ENCODE measurements at places on chromosomes 4 and X.

- DNase-seq = no peak
Measured at GRCh38 chr4:140952717-140953116, 180.6 kb downstream of the RNF150 start.

- no peak for DNase-seq
Measured at GRCh38 chr4:20761382-20761781, 61.1 kb downstream of the PACRGL start.

DNA sequence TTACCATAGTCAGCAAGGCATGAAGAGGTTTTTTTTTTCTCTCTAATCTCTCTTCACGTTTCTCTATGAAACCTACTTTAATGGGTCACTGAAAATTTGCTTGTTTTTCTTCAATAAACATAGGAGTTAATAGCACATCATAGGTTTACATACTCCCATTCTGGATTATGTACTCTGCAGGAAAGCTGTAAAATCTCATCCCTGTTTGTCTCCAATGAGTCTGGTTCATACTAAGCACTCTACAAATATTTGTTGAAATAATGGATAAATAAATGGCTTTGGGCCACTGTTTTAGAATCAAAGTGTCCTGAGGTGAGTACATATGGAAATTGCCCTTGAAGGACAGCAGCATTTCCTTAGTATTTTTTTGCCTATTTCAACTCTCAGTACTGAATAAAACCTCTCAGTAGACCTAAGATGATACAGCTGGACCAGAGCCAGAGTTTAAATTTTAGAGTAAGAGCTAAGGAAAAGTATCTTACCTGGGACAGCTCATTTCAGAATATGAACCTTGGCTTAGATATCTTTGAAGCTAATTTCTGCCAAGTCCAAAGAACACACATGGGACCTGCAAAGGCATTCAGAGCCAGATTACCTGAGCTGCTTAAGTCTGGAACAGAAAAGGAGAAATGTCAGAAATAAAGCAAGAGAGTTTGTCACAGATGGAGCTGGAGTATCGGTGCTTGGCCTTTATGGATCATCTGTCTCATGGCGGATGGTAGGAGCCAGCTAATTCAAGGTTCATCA lies 34.4 kb downstream of the PF4 start:
- DNase-seq = no peak

DNA sequence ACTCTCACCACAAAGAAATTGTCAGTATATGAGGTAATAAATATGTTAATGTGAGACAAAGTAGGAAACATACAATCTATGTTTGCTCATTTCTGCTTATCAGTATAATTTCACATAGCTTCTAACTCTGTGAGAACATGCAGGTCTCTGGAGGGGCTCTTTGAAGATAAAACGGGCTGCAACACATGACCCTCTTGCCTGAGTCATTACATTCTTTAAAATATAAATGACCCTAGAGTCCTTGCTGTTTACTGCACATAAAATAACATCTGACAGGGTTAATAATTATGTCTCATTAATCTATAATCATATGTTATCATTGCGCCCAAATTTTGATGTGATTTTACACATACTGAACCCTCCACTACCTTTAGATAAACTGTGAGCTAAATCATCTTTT lies 681.5 kb downstream of the ARAP2 start:
- DNase-seq = no peak

- DNase-seq = no peak
Measured at GRCh38 chrX:149830192-149830873, 48.6 kb downstream of the MAGEA9 start.

DNA sequence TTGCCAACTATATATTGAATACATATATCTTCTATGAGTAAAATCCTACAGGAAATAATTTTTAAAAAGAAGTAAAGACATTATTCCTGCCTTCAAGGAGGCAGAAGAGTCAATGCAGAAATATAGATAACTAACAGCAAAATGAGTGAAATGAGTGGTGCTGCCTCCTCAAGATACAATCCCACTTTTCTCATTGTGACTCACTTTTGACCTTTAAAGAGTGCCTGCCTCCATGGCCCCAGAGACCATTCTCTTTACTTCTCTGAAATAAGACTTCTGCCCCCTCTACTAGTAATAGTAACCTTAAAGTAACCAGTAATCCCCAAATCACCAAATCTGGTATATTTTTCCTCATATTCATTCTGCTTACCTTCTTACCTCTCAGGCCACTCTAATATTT lies 15.5 kb downstream of the SLC10A7 start:
- no peak for DNase-seq

GRCh38 chr4:39044956-39045826 lies 13.0 kb upstream of the TMEM156 start:
- no peak for DNase-seq

DNA sequence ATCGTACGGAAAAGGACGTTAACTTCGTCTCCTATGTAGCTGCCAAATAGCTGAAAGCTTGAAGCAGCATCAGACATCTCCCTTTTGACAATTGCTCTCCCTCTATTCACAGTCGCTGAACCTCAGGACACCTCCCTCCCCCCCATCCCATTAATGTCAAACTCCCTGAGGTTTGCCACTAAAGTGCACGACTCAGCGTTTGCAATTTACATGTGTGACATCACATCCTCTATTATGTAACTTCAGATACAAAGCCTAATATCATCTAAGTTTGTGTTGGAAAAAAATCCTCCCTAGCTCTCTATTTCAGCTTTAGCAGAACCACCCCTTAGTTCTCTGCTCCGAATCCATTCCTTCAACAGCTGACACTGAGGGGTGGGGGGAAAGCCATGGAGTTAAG lies 5.5 kb upstream of the NR3C2 start:
- DNase-seq = no peak

- DNase-seq = peak; percentile 24
Measured at GRCh38 chr4:71377561-71377960, 38.7 kb downstream of the SLC4A4 start.

DNA sequence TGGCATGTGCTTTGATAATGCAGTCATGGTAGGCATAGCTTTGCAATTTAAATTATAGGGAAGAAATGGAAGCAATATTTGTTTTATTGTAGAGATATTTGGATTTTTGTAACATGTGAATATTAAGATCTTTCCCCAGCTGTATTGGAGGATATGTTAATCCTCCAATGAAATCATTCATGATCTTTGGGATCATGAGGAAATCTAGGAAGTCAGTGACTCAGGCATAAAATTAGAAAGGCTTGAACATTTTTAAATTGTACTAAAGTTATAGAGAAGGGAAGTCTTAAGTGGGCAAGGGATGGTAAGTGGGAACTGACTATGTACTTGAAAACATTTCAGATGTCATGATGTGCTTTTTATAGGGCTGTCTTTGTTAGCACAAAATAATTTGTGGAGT lies 46.8 kb downstream of the FIP1L1 start:
- no peak for DNase-seq

DNA sequence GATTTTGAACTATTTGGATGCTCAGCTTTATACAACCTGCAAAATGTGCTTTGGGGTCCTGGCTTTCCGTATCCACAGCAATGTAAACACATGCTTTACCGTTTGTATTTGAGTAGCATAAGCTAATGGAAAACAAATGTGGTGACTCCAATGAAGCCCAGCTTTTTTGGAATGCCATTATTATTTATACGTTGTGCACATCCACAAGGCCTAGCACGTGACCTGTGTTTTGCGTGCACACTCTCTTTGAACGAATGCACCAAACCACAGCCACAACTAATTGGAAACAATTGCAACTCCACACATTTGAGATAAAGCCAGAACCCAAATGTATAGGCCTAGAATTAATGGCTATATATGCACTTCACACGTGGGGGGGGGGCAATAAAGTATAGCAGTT lies 189.5 kb upstream of the GPC4 start:
- DNase-seq = no peak

- no peak for DNase-seq
Measured at GRCh38 chr4:26178854-26179253, 142.0 kb upstream of the RBPJ start.

- no peak for DNase-seq
Measured at GRCh38 chr4:95556207-95556859, 7.6 kb upstream of the UNC5C start.

- no peak for DNase-seq
Measured at GRCh38 chr4:4995908-4996265, 23.4 kb downstream of the CYTL1 start.

DNA sequence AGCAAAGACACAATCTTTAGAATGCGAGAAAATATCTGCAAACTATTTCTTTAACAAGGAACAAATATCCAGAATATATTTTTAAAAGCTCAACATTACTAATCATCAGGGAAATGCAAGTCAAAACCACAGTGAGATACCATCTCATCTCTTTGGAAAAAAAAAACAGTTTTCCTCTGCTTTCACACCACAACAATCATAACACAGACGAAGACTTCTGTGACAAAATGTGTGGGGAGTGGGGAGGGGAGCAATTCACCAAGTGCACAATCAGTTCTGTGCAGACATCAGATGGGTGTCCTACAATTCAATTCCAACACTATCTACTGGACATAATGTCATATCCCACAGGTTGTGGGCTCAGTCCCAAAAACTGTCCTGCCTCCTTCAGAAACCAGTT lies 293.2 kb upstream of the SLC7A11 start:
- DNase-seq = no peak

- no peak for DNase-seq
Measured at GRCh38 chrX:153598541-153599191, at the start of gene CCNQ. Gene CCNQ (minus strand): TSS chrX:153599139. CDS start chrX:153599073, 66 bp downstream.

GRCh38 chrX:123993326-123993725 lies 31.8 kb downstream of the STAG2 start:
- DNase-seq = peak; percentile 27

DNA sequence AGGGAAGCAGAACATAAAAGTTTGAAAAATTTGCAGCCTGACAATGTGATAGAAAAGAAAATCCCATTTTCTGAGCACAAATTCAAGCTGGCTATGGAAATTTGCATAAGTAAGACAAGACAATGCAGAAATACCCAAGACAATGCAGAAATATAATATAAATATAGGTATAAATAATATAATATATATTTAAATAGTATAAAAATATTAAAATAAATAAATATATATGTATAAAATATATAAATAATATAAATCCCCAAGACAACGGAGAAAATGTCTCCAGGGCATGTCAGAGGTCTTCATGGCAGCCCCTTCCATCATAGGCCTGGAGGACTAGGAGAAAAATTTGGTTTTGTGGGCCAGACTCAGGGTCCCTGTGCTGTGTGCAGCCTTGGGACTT lies 125.0 kb upstream of the AADAT start:
- DNase-seq = no peak

DNA sequence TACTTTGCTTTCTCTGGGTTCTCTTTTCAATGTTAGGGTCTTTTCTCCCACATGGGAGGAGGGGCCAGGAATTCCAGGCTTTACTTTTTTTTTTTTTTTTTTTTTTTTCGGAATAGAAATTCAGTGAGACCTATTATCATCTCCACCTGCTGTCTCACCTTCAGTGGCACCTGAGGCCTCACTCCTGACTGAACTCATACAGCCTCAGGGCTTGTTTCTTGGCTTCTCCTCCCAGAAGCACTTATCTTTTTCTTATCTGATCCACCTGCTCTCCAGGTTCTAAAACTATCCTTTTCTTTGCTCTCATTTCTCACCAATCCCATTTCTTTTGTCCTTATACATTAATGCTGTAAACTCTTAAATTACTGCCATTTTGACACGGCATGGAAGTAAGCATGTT lies 117.3 kb upstream of the PPP3CA start:
- DNase-seq = no peak

DNA sequence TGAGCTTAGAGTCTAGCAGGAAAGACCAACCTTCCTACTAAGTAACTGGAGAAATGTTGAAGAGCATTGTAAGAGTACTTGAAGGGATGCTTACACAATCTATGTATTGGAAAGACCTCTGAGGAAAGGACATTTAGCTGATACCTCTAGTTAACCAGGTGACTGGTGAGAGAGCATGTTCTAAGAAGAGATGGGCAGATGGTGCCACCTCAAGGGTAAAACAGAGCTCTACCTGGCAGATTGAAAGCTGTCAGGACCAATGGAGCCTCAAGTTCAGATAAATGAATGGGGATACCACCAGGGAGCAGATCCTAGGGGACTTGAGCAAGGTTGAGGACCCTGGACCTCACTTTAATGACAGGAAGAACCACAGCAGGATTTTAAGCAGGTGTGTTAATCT lies 196.4 kb downstream of the QDPR start:
- DNase-seq = no peak

DNA sequence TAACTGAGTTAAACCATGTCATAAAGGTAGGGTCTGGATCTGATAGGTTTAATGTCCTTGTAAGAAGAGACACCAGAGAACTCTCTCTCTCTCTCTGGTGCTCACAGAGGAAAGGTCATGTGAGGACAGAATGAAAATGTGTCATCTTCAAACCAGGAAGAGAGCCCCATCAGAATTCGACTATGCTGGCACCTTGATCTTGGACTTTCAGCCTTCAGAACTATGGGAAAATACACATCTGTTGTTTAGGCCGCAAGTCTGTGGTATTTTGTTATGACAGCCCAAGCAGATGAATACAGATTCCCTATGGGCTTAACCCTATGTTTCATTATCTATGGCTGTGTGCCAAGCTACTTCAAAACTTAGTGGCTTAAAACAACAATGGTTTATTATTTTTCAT lies 105.5 kb upstream of the DDIT4L start:
- DNase-seq = no peak

DNA sequence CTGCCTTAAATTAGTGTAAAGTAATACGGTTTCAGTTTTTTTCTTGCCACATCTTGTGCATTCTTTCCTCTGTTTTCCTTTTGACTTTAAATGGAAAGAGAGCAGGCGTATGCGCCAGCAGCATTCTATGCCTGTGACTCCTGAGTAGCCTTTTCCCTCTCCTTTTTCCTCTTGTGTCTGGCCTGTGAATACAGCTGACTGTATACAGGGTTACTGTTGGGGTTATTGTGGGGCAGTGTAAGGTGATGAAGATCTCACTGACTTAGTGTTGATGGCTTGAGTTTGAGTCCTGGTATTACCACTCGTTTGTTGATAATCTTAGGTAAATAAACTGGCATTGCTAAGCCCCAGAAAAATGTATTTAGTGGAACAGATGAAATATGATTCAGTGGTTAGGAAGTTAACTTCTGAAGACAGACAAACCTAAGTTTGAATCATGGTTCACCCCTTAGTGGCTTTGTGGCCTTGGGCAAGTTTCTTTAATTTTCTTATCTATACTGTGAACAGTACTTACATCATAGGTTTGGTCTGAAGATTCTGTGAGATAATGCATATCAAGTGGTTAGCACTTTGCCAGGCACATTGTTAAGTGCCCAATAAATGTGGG lies 105.1 kb downstream of the FNIP2 start:
- DNase-seq = peak; percentile 82

GRCh38 chr4:7289589-7289988 lies 97.3 kb downstream of the SORCS2 start:
- no peak for DNase-seq

Data from HS-27A (cell line).